ENCODE measurements at places on chromosomes 6 and 20. TPM values are rescaled to one million over a fixed set of nuclear protein-coding genes. Genes with fewer than 3 reads are reported as not detected.

DNA sequence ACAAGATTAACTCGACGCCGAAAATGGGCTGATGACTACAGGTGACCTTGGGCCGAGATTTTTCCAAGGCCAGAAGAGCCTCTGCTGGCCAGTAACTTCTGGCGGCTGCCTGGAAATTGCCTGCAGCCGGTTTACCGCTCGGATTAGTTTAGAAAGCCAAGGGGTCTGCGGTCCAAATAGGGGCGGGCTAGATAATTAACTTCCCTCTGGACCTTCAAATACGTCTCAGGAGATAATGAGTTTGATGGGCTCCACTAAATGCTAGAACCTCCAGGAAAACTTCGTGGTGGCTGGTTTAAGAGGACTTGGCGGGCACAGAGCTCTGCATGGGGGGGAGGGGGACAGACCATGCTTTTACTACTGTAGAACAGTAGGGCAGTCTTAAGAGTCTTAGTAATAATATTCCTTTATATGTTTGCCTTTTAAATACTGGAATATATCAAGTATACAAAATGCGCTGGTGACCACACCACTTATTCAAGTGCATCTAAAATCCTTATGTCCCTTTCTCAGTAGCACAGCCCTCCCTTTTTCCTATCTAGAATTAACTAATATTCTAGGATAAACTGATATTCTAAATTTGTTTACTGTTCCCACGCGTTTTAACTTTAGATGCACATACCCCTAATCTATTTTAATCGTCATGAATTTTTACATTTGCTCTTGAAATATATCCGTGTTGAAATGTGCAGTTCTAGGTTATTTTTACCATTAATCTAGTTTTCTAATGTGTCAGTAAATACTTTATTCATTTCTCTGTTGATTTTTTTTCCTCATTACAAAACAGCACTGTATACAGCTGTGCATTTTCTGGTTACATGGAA is 107.5 kb upstream of the PRSS16 start:
- H3K36me3 ChIP-seq, result no peaks in the 10 kb centered on the region
- peak overlapping the region; percentile 86 for H3K27ac ChIP-seq
- no peak for DNase-seq

RIN2 gene
- 0.27 TPM for polyA plus RNA-seq

DNA sequence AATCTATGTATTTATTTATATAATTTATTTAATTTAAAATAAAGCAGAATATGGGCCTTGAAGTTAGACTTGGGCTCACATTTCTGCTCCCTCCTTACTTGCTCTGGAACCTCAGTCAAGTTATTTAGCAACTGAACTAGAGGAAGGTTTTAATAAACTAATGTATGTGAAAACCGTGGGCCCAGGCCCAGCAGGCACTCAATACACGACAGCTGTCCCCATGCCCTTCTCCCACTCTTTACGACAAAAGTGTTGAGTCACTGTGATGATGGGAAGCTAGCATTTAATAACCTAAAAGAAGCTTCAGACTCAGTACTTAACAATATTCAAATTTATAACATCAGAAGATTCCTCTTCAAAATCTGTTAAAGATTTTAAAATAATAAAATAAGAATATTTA is 46.7 kb downstream of the SERAC1 start:
- H3K27ac ChIP-seq, result no peak overlapping the region
- no peak for DNase-seq

LY6G6D gene
- not detected for polyA plus RNA-seq

GRCh38 chr20:32650401-32650944 is 23.3 kb downstream of the C20orf203 start:
- no peaks in the 10 kb centered on the region for H3K27me3 ChIP-seq
- H3K36me3 ChIP-seq, result no peaks in the 10 kb centered on the region
- H3K27ac ChIP-seq, result no peak overlapping the region
- H3K4me1 ChIP-seq, result peaks cover 7% of the 10 kb centered on the region
- DNase-seq, result no peak
- H3K4me3 ChIP-seq, result no peak overlapping the region

- no peak overlapping the region for H3K27ac ChIP-seq
- no peak overlapping the region for H3K4me3 ChIP-seq
- no peak for DNase-seq
Measured at GRCh38 chr6:100573166-100573565, 108.4 kb upstream of the SIM1 start.

GRCh38 chr6:134446218-134446848 is 128.4 kb upstream of the SGK1 start:
- H3K4me3 ChIP-seq, result no peak overlapping the region
- H3K4me1 ChIP-seq, result peaks cover 5% of the 10 kb centered on the region
- no peak for DNase-seq
- no peaks in the 10 kb centered on the region for H3K36me3 ChIP-seq
- no peaks in the 10 kb centered on the region for H3K27me3 ChIP-seq

DNA sequence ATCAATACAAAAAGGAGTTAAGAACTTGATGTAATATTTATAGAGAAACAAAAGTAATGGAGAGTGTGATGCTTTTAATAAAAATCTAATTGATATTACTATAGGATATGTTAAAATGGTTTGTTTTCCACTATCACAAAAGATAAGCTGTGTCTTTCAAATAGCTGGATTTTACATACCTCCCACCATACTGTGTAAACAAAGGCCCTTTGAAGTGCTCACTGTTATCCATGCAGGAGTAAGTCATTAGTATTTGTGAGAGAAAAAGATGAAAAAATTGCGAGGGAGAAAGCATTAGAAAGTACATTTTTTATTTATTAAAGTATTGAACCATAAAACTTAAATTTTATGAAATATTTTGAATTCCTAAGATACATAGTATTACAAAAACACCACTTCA is 733.0 kb downstream of the GRIK2 start:
- H3K4me1 ChIP-seq, result no peaks in the 10 kb centered on the region
- no peak overlapping the region for H3K27ac ChIP-seq
- H3K36me3 ChIP-seq, result no peaks in the 10 kb centered on the region
- no peak overlapping the region for H3K4me3 ChIP-seq

DNA sequence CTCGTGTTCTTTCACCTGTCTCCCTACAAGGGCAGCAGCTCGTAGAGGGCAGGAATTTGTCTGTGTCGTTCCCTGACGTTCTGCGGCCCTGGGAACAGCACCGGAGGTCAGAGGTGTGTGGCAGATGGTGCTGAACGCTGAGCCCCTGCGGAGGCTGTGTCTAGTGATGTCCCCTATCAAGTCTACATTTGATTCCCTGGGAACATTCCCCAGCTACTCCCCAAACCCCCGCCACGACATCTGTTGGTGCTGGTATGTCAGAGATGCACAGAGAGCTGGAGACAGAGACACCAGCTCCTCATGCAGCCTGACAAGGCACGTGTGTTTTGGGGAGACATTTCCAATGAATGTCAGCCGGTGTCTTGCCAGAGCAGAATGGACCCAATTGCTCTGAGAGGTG is 7.7 kb downstream of the PMEPA1 start:
- H3K4me3 ChIP-seq, result no peak overlapping the region
- no peak for DNase-seq
- peak overlapping the region; percentile 77 for H3K27ac ChIP-seq
- peaks cover 99% of the 10 kb centered on the region for H3K4me1 ChIP-seq

DNA sequence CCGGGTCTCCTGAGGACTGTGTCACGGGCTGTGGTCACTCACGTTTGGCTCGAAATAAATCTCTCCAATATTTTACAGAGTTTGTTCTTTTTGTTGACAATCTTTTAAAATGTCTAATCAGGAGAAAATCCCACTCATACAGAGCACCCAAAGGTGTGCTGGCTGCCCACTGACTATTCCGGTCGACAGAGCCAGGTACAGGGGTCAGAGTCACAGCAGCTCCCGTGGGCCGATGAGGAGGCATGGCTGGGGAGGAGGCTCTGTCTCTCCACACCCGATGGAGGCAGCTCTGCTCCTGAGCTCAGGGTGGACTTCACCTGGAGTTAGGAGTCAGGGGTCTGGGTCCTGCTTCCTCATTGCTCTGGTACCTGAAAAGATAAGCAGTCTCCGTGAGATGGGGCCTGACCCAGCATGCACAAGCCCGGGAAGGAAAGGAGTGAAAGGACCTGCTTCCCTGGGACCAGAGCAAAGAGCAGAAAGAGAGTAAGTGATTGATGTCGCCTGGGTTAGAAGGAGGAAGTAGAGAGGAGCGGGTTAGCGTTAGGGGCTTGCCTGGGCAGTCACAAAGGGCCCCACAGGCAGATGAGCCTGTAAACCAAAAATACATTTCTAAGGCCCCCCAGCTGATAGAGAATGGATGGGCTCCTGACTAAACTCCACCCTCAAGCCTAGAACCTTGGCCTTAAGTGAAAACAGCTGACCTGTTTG is 53.5 kb upstream of the UNC93A start:
- no peaks in the 10 kb centered on the region for H3K36me3 ChIP-seq
- no peak for DNase-seq
- H3K4me3 ChIP-seq, result no peak overlapping the region
- no peaks in the 10 kb centered on the region for H3K27me3 ChIP-seq
- no peak overlapping the region for H3K27ac ChIP-seq

DNA sequence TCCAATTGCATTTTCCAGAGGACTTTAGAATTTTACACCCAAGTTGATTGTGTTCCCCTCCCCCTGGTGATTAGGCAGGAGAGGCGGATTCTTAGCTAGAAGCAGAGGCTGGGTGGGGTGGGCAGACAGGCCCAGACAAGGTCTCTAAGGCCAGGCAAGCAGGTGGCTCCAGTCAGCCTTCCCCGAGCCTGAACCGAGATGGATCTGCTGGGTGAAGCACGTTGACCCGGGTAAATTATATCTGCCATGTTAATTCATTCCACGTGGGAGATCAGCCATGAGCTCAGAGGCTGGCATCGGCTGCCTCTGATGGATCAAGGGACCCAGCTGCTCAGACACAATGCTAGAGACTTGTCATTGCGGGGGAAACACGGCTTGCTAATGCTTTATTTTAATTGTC is 159.5 kb upstream of the MAFB start:
- H3K36me3 ChIP-seq, result no peaks in the 10 kb centered on the region
- no peaks in the 10 kb centered on the region for H3K4me1 ChIP-seq
- H3K27ac ChIP-seq, result no peak overlapping the region
- no peak overlapping the region for H3K4me3 ChIP-seq

- H3K4me1 ChIP-seq, result no peaks in the 10 kb centered on the region
- no peaks in the 10 kb centered on the region for H3K27me3 ChIP-seq
- H3K27ac ChIP-seq, result no peak overlapping the region
- no peaks in the 10 kb centered on the region for H3K36me3 ChIP-seq
Measured at GRCh38 chr6:101722991-101723579, 329.6 kb downstream of the GRIK2 start.

GRCh38 chr20:12243327-12243726 is 325.6 kb downstream of the BTBD3 start:
- H3K27me3 ChIP-seq, result no peaks in the 10 kb centered on the region
- H3K4me1 ChIP-seq, result no peaks in the 10 kb centered on the region
- no peaks in the 10 kb centered on the region for H3K36me3 ChIP-seq

DNA sequence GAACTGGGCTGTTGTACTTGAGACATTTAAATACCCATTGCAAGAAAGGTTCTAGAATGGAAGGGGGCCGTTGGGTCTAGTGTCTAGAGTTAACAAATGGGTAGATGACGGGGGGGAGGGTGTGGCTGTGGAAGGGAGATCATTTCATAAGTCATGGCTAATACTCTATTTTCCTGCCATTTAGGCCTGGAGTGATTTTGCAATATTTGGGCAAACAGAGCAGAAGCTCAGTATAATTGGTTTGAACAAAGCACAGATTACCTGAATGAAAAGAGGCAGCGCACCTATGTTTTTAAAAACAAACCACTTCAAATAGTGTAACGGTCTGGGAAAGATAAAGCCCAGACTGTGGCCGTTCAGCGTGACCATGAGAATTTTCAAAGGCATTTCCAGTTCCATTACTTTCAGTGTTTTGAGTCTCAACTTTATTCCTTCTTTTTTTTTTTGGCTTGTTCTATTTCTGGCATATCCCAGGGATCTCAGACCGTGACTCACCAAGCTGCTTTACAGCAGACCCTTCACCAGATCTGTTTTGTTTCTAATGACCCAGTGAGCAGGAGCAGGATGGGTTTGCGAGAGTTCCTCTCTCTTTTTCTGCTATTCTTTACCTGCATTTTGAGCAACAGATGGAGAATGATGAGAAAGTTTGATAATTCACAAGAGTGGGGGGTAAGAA is 73.7 kb downstream of the LYRM2 start:
- no peak overlapping the region for H3K27ac ChIP-seq
- no peaks in the 10 kb centered on the region for H3K4me1 ChIP-seq
- H3K4me3 ChIP-seq, result no peak overlapping the region
- H3K36me3 ChIP-seq, result no peaks in the 10 kb centered on the region
- no peaks in the 10 kb centered on the region for H3K27me3 ChIP-seq
- no peak for DNase-seq

PLG gene
- not detected for polyA plus RNA-seq

TBX18 gene
- not detected for polyA plus RNA-seq

PI3 gene
- polyA plus RNA-seq, result not detected

Measured in B cell (primary cell).